Occipital lobe (tissue), 3 donors: ENCODE measurements at places on chromosomes 5 and 9.

GRCh38 chr9:91757782-91758181 is 192.2 kb downstream of the ROR2 start:
- DNase-seq, result no peak

DNA sequence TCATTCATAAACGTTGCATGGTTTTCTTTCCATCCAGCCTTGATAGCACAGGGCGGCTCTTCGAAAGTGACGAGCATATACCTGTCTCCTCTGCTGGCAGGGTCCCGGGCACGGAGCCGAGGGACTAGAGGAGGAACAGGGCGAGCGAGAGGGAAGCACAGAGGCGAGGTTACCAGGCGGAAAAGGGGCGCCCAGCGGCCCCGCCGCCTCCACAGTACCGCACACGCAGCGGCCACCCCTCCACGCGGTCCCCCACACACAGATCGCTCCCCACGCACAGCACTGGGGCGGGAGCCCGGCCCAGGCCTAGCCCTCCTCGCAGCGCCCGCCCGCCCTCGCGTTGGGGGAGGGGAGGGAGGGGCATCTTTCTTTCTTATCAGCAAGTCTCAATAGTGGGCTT is 296.6 kb upstream of the DAB2 start:
- DNase-seq, result no peak

DNA sequence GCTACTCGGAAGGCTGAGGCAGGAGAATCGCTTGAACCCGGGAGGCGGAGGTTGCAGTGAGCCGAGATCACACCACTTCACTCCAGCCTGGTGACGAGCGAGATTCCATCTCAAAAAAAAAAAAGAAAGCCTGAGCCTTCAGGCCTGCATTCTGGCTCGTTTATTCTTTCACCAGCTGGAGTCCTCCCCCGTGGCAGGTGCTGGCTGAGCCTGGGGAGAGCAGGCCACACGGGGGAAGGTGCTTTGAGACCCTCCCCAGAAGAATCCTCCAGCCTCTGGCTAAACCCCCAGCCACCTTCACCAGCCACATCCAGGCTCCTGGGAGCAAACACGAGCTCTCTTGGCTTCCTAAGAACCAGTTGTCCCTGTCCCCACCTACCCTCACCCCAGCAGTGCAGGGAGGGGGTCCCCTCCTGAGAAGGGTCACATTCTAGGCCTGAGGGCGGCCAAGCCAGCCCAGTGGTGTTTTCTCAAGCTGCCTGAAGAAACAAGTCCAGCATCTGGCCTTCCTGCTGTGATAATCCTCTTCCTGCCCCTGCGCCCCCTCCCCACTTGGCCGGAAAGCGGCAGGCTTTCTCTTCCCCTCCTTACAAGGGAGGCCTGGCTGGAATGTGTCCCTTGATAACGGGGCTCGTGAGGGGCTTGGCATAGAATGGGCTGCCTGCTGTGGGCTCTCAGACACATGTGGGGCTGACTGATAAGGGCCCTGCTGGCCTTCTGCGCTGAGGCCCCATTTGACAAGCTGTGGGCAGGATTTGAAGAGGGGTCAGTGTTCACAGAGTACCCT is 41.5 kb downstream of the PLPP7 start:
- no peak for DNase-seq

- DNase-seq, result no peak
Measured at GRCh38 chr9:131046581-131047202, 37.7 kb downstream of the LAMC3 start.

DNA sequence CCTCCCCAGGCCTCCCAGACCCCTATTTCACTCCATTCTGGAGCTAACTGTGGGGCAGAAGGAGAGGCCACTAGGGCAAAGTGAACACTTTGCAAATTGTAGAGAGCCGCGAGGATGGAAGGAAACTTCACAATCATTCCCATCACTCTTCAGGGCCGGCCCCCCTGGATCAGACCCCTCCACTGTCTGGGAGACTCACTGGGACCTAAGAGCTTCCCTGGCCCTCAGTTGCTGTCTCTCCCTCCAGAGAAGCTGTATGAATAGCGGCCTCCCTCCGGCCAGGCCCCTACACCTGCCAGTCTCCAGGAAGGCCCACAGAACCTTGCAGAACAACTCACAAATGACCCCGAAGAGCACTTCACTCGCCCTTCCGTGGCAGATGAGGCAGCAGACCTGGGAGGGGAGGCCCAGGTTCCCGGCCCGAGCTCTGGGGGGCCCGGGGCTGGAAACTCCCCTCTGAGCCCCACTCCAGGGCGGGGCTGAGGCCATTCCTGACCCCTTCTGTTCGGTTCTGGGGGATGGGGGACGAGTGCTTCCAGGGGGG is 141.9 kb upstream of the IER5L start:
- no peak for DNase-seq

- DNase-seq, result no peak
Measured at GRCh38 chr9:111163716-111164389, 125.6 kb upstream of the LPAR1 start.

DNA sequence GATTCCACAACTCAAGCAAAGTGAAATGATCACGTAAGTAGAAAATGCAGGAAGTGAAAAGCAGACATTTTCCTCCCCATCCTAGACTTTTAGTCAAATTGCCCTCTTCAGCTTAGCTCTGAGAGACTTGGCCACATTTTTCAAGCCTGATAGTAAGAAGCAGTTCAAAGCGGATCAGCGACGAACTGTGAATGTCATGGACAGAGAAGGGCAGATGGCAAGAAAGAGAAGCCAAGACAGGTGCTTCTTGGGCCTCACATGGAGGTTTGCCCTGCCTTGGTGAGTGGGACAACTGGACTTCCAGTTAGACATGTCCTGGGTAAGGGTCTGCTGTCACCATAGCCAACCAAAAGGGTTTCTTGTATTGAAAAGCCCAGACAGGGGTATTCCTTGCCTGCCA is 291.5 kb downstream of the MED10 start:
- no peak for DNase-seq

GRCh38 chr5:35305336-35306020 is 75.2 kb upstream of the PRLR start:
- DNase-seq, result no peak

DNA sequence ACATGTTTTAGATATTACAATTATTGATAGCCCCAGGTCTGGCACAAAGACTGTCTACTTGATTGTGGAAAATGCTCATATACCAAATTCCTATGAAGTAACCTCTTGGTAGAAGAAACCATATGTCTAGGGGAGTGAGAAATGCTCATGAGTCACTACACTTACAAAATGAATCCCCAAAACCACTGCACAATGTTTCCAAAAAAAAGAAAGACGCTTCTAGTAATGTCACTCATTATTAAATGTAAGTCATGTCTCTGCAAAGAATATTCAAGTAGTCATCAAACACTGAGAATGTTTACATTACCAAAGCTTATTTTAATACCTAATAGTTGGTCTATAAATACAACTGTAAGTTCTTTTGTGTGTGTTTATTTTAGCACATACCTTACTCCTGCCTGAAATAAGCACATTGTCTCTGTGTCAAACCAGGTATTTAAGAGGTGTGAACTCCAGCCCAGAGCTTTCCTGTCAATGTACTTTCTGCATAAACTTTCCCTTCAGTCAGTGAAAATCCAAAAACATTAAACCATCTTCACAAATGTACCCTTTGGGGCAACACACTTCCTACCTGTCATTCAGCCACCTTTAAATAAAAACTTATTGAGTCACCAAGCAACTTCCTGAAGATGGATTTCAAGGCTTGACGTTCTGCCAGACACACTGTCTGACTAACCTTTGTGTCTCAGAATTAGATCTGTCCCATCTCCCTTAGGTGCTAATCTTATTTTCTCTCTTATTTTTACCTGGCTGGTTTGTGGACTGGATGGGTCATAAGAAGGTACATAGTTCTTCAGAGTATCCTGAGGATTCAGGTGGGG is 194.0 kb downstream of the NFIB start:
- DNase-seq, result no peak

GRCh38 chr5:68149189-68149588 is 66.4 kb upstream of the PIK3R1 start:
- DNase-seq, result no peak

DNA sequence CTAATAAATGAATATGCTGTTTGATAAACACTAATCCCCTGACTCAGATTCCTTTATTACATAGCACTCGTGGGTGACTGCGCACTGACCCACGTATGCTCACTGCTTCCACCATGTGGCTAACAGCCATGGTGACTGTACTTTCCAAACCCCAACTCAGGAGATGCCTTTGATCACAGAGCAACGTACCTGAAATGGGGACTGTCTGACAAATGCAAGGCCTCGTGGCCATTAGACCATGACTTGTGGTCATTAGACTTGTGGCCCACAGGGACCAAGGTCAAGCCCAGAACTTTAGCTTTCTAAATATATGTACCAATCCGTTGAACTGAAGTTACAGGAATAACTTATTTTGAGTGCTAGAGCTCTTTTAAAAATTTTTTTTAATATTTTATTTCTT is 46.6 kb downstream of the CYFIP2 start:
- no peak for DNase-seq

DNA sequence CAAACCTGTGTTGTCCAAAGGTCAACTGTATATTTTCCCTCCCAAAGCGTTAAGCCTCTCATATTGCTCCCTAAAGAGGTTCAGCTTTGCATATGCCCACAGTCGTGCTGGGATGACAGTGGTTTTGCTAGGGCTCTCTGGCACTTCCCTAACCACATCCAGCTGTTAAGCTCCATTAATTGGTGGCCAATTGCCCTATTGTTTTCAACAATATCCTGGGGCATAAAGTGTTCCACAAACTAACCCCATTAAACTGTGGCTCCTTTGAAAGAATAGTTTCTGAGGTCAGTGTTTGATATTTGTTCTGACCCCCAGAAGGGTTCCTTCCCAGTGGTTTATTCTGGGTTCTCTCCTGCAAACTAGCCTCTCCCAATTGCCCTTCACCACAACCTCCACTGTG is 194.5 kb downstream of the HSD17B3 start:
- DNase-seq, result no peak

- no peak for DNase-seq
Measured at GRCh38 chr5:10912435-10912834, 151.4 kb upstream of the DAP start.

DNA sequence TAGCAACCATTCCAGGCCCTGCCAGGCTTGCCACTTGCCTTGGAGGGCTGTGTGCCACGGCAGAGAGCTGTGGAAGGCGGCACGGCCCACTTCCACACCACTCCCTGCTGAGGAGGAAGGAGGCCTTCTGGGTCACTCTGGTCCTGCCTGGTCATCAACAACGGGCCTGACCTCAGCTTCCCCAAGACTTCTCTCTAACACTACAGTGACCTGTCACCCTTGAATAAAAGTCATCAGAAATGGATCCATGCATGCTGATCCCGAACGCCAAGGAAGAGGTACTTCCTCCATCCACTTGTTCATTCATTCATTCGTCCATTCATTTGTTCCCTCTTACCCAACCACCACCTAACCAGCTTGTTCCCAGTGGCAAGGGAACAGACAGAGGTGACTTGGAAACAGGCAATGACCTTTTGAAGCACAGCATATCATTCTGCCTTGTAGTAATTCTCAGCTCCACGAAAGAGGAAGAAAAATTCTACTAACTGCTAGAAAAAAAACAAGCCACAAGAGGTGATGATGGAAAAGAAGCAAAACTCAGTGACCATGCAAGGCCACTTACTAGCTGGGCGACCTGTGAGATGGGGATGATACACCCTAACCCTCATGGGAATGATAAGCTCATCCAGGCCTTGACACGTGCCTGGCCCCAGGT is 58.6 kb downstream of the STK10 start:
- DNase-seq, result no peak

DNA sequence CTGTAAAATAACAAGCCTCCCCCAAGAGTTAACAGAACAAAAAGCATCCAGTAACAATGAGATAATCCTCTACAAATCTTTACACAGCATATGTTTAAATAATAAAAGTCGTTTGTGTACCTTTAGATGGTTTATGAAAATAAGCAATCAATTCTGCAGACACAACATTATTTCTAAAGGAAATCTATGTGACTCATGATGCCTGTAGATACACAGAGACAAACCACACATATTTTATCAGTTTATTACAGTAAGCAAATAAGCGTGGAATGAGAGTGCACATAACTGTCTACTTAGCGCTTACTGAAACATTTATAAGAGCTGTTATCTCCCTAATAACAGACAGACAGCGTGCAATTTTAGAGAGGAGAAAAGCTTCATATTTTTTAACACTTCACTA is 243.6 kb downstream of the AP3B1 start:
- no peak for DNase-seq

DNA sequence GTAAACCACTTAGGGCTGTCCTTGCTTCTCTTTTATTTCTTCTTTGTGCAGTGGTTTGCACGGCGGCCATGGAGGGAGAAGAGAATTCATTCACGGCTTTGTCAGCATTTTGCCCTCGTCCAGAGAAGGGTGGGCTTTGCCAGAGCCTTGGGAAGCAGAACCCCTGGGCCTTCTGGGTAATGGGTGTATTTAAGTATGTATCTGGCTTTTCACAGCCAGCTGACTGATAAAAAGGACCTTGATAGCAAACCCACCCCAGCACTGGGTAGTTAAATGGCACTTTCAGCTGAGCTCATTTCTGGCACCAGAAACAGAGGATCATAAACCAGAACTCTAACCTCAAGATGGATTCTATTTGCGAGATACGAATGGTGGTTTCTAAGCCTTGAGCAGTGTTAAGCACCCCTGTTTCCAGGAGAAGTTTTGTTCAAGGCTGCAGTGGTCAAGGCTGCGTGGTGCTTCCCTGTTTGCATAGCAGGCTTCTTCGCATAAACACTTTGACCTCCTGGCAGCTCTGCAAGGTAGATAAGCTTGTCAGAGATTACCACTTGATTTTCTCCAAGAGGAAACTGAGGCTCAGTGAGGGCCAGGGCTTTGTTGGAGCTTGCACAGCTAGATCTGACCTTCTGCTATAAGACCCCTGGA is 441.6 kb upstream of the KLF4 start:
- no peak for DNase-seq

- no peak for DNase-seq
Measured at GRCh38 chr5:175866377-175866907, 4.9 kb upstream of the CPLX2 start.

GRCh38 chr9:5480919-5481318 is 29.4 kb upstream of the PDCD1LG2 start:
- DNase-seq, result no peak

DNA sequence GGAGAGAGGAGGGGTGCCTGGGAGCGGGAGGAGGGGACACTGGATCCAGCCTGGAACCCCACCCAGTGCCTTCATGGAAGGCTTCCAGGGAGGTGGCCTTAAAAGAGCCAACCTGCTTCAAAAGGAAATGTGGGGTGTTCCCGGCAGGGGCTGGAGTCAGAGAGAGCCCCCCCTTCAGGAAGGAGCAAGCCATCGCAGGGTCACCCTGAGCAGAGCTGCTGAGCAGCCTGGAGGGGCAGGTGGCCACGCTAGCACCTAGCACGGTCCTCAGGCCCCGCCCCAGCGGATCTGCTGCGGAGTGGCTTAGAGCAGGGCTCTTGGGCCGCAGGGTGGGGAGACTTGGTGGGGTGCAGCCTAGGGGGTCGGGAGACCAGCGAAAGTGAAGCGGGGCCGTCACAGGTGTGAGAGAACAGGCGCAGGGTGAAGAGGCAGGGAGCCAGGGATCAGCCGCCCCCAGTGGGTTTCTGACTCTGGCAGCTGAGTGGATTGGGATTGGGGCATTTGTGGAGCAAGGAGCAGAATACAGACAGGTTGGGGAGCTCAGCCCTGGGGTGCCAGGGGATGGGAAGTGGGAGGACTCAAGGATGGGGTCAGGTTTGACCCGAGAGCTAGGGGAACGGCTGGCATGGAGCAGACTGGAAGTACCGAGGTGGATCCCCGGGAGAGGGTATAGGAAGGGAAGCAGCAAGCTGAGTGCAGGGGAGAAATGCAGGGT is 1.5 kb downstream of the LCN2 start:
- DNase-seq, result no peak

GRCh38 chr5:64883912-64884311 is 115.2 kb downstream of the CWC27 start:
- no peak for DNase-seq
